Mononuclear cell (primary cell): ENCODE measurements at places on chromosomes 2 and 18. TPM values are rescaled to one million over a fixed set of nuclear protein-coding genes. Genes with fewer than 3 reads are reported as not detected.

TWIST2 gene
- 0.21 TPM for total RNA-seq

GNAL gene
- total RNA-seq: 0.84 TPM

ATP6V1B1 gene
- total RNA-seq: not detected

DPP10 gene
- under 0.01 TPM for total RNA-seq
